AG04450 (cell line): ENCODE measurements at places on chromosomes 2 and 18.

DNA sequence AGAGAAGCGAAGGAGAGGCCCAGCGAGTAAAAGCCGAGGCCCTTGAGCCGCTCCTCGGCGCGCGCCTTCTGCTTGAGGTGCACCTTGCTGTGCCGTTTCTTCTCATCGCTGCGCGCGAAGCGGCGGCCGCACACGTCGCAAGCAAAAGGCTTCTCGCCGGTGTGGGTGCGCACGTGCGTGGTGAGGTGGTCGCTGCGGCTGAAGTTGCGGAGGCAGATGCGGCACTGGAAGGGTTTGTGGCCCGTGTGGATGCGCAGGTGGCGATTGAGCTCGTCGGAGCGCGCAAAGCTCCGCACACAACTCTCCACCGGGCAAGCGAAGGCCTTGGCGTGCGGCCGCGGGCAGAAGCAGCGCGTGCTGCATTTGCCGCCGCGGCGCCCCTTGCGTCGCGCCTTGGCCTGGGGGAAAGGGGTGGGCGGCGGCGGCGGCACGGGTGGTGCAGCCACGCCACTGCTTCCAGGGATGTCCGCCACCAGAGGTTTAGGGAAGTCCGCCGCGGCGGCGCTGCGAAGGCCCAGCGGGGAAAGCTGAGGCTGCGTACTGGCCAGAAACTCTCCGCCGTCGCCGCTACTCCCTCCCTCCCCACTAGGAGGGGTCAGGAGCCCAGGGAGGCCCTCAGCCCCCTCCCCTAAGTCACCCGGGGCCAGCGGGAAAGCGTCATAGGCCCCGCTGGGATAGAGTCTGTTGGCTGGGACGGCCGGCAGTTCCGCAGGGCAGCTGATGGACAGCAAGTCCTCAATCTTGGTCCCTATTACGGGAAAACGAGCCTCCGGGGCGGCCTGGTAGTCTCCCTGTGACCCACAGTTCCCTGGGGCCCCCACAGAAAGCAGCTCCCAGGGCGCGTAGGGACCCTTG, 1.7 kb downstream of the EGR4 start:
- no peak for DNase-seq

DNA sequence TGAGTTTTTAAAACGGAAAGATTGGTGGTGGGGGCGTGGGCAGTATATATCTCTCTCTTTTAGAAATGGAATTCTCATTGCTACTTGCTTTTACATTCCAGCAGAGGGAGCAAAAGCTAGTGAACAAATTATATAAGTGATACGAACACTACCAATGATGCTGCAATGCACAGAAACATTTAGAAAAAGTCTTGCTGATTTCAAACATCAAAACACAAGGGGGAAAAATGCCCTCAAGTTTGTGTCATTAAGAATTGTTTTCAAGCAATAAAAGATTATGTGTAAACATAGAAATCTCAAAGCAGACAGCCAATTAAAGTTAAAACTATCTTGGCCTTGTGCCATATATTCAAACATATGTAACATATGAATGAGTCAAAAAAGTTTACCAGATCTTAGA, 296.3 kb upstream of the KCNJ3 start:
- no peak for DNase-seq

- DNase-seq: no peak
Observed at GRCh38 chr2:162282765-162283425, 35.6 kb downstream of the IFIH1 start.

- no peak for DNase-seq
Observed at GRCh38 chr2:43708891-43709290, 32.7 kb upstream of the C1GALT1C1L start.

- no peak for DNase-seq
Observed at GRCh38 chr2:75406131-75406581, 154.6 kb downstream of the EVA1A start.

DNA sequence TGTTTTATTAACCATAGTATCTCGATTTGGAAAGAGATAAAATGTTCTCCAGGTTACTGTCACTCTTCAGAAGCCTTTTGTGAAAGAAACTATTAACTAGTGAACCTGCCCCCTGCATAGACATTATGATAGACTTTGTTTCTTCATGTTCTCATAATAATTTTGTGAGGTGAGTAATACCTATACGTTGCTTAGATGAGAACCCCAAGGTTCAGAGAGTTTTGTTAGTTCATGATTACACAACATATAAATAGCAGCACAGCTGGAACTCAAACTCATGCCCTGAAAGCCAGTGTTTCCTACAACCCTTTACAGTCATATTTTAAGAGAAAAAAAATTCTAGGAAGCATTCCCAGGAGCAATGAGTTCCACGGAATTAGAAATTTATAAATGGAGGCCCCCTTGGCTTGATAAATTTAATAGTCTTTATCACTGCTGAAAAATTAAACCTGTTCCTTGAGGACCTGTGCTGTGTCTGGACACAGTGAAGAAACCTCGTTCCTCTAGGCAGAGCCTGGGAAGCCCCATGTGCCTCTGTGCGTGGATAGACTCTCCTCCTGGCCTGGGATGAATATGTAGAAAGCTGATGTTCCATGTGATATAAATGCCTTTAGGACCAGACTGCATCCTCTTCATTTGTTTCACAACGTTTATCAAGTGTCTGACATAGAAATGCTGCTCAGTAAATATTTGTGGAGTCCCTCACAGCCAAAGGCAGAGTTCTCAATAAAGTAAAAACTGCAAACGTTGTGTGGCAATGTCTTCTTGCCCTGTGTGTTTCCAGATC, 1257.0 kb upstream of the GYPC start:
- no peak for DNase-seq

DNA sequence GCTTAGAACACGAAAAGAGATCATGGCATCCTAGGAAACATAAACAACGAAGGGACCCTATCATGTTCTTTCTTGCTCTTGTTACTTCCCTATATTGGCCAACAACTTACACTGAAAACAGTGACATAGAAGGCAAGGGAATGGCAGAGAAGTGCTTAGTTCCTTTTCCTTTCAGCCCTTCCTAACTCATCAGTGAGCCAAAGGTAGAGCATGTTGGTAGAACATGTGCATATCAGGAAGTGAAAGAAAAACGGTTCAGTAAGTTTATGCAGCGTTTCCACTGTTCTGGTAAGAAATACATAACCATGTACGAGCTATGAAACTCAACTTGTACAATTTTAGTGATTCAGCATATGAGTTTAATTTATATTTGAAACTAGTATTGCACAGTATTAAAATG, 21.7 kb downstream of the AKAIN1 start:
- no peak for DNase-seq

GRCh38 chr2:20168048-20168726, 56.7 kb downstream of the SDC1 start:
- DNase-seq: no peak

DNA sequence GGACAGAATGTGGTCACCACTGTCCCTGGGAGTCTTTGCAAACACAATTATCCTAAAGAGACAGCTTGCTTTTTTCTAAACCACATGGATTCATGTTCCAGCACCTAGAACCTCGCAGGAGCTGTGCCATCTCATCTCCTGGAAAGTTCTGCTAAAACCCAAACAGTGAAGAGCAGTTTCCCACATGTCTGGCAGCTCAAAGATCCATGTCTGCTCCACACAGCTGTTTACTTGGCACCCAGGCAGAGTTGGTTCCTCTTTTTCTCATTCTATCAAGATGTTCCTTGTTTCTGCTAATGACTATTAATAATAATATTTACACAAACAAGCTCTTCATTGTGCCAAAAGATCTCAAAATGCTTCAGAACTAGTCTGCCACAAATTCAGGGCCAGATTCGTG, 30.1 kb upstream of the PID1 start:
- no peak for DNase-seq

DNA sequence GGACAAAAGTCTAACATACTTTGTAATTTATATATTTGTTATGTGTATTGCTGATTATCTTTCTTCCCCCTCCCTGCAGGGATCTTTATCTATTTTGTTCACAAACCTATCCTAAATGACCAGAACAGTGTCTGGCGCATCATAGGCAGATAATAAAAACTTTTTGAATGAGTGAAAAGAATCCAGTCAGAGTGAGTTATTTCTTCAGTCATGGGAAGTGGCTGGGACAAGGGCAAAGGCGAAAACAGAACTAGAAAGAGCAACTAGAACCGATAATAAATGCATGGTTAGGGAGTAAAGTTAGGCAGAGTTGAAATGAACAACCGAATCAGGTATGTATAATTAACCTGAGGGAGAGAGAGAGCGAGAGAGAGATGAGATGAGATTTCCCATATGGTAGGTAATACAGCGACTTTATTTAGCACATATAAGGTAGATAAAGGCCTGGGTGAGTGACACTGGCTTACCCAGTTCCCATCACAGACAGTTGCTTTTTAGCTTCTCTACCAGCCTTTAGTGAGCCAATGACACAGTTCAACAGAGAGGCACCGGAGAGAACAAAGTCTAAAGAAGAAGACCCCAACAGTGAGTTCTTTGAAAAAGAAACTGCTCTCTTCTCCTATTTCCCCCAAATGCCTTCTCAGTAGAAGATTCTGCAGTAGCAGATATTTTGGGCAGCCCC, 59.1 kb upstream of the EML4 start:
- DNase-seq: no peak

- DNase-seq: peak; percentile 80
Observed at GRCh38 chr2:12587729-12588522, 128.8 kb upstream of the TRIB2 start.

GRCh38 chr18:54052259-54052658, 172.2 kb downstream of the MBD2 start:
- DNase-seq: no peak

DNA sequence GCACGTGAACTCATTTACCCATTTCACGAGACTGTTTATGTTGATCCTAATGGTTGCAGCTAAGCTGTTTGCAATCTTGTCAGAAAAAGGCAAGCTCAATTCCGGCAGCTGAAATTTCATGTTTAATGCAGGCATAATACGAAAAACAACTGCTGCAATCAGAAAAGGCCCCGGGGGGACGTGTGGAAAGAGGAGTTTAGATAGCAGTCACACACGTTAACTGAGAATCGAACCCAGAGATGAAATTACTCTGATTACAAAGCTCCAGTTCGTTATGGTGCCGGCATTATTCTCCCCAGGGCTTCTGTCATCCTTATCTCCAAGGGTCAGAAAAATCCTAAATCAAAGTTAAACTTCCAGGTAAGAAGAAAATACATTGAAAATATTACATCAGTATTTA, 79.9 kb upstream of the MYT1L start:
- DNase-seq: no peak

- no peak for DNase-seq
Observed at GRCh38 chr18:66749030-66749429, 145.1 kb upstream of the CDH19 start.

GRCh38 chr2:237438080-237438940, 24.3 kb upstream of the COL6A3 start:
- no peak for DNase-seq

DNA sequence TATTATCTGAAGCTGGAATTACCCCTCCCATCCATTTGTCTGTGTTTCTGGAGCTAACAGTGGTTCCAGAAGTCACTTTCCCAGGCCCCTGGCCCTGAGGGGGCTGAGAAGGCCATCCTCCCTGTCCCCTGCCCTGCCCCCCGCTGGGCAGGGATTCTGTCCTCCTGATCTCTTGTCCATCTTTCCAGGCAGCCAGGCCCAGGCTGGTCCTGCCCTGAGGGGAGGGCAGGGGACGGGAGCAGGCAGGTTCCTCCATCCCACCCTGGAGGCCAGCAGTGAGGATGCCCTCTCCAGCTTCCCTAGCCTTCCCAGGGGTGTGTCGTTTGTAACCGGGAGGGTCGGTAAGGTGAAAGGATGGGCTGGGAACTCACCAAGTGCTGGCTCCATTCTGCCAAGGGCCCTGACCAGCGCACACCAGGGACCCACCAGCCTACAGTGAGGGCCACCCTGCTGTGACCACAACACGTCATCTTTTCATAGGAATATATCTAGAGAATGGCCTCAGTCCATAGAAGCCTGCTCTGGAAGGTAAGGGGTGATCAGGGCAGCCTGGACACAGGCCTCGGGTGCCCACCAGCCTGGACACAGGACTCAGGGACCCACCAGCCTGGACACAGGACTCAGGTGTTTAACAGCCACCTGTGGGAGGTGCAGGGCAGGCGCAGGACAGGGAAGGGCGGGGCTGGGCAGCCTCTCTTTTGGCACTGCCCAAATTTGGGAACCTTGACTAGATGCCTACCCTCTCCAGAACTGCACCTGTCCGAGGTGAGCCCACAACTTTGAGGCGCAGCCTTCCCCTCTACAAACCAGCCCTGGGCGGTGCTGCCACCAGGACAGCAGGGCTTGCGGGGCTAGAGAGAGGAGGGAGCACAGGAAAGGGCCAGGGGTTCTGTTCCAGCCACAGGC, 35.8 kb upstream of the GPC1 start:
- DNase-seq: no peak

- no peak for DNase-seq
Observed at GRCh38 chr2:25383806-25384205, 42.1 kb upstream of the DNMT3A start.

GRCh38 chr2:127106457-127106990, 430 bp downstream of the BIN1 start:
- no peak for DNase-seq

DNA sequence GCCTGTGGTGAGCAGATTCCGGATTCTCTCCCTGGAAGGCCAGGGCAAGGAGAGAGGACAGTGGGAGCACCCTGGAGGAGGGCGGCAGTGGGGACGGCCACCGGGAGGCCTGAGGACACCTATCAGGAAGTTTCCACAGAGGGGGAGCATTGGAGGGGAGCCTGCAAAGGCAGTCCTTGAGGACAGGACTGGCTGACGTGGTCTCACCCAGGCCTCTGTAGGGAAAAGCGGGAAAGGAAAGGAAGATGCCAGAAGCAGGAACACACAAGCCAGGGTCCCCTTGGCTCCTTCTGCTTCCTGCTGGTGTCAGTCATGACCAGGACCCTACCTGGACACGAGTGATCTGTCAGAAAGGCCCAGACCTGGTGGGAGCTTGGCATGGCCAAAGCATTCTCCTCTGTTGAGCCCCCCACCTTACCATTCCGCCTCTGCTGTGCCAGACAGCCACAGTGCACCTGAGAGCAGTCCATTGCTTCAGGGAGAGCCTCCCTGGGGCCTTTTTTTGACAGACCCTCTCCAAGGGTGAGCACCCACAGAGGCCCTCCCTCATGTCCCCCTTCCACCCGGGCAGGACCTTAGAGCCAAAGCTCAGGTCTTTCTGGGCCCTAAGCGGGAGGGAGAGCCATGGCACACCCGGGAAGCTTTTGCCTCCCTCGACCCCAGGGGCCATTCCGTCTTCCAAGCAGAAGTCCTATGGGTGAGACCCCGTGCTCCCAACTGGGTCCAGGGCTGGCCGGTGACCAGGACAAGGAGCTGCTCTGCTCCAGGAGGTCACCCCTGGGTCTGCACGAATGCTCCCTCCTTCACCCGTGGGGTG, 333.1 kb downstream of the DYSF start:
- DNase-seq: no peak

GRCh38 chr18:5543773-5544389, at the start of gene EPB41L3:
Gene EPB41L3, minus strand, starts transcription at chr18:5543997. Its CDS starts 54,814 bp downstream, at chr18:5489183.
- DNase-seq: no peak

GRCh38 chr2:100413571-100413970, 3.9 kb downstream of the CHST10 start:
- DNase-seq: no peak

- no peak for DNase-seq
Observed at GRCh38 chr18:75395137-75395536, 32.4 kb downstream of the SMIM21 start.

GRCh38 chr2:176552501-176553135, 283.4 kb downstream of the MTX2 start:
- no peak for DNase-seq

GRCh38 chr18:231563-231962, 36.3 kb downstream of the THOC1 start:
- no peak for DNase-seq
